ENCODE measurements at places on chromosomes 3 and 15. TPM values are rescaled to one million over a fixed set of nuclear protein-coding genes. Genes with fewer than 3 reads are reported as not detected.
A peak's percentile ranks its signal among the peaks of the same experiment; 100 is the strongest.

FBXW12 gene
- not detected for polyA plus RNA-seq

DNA sequence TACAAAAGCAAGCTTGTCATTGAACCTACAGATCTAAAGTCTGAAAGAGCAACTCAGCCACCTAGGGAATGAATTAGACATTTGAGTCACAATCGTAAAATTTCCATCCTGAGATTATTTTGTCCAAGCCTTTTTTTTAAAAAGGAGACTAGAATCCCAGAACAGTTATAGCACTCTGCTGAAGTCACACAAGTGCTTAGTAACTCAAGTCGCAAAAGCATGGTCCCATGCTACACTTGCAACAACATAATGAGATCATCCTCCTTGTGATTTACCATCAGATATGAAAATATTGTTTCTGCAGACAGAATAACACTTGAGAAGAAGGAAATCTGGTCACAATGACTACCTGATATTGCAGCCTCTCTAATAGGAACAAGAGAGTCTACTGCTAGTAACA lies 106.7 kb downstream of the ZIC4 start:
- no peaks in the 10 kb centered on the region for H3K4me1 ChIP-seq
- H3K36me3 ChIP-seq, result no peaks in the 10 kb centered on the region
- no peaks in the 10 kb centered on the region for H3K27me3 ChIP-seq
- no peak overlapping the region for H3K4me3 ChIP-seq
- no peak for DNase-seq
- H3K27ac ChIP-seq, result no peak overlapping the region

DNA sequence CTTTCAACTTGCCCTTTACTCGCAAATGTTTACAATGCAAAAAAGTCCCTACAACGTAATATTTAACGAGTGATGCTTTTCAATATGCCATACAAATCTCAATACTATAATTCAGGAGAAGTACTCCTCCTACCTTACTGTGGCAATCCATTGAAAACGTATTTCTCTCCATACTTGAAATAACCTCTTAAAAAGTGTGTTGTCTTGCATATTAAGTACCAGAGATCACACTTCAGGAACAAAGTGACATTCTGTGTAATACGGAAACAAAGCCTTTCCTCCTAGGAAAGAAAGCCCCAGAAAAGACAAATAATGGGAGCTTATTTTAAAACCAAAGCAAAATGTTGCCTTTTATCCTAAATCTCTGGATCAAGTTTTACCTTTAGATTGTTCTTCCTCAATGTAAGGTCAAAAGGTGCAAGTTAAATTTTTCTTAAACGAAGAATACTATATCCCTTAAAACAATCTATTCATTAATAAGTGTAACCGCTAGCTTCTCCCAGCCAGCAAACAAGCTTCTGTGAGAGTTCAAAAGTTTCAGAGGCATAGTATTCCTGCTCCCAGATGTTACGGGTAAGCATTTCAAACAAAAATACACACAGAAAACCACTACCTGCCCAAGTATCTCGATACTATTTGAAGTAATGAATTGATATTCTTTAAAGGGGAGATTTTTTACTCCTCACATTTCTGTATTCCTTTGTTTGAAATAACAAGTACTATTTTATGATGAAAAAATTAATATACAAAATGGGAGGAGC lies 1.7 kb downstream of the TJP1 start:
- peak overlapping the region; percentile 76 for H3K4me3 ChIP-seq
- no peaks in the 10 kb centered on the region for H3K27me3 ChIP-seq
- H3K27ac ChIP-seq, result peak overlapping the region; percentile 59
- no peaks in the 10 kb centered on the region for H3K36me3 ChIP-seq
- DNase-seq, result no peak

GRCh38 chr15:80068578-80068977 lies 9.1 kb downstream of the ZFAND6 start:
- no peak for DNase-seq

GRCh38 chr3:161508852-161509477 lies 12.4 kb downstream of the OTOL1 start:
- H3K36me3 ChIP-seq, result no peaks in the 10 kb centered on the region
- H3K4me3 ChIP-seq, result no peak overlapping the region
- no peaks in the 10 kb centered on the region for H3K4me1 ChIP-seq
- no peaks in the 10 kb centered on the region for H3K27me3 ChIP-seq
- DNase-seq, result no peak

GRCh38 chr3:170387950-170388349 lies 30.4 kb downstream of the SKIL start:
- no peaks in the 10 kb centered on the region for H3K4me1 ChIP-seq
- H3K4me3 ChIP-seq, result no peak overlapping the region
- DNase-seq, result no peak
- no peaks in the 10 kb centered on the region for H3K27me3 ChIP-seq
- H3K36me3 ChIP-seq, result peaks cover 47% of the 10 kb centered on the region

- H3K36me3 ChIP-seq, result no peaks in the 10 kb centered on the region
- peaks cover 16% of the 10 kb centered on the region for H3K27me3 ChIP-seq
- no peak overlapping the region for H3K27ac ChIP-seq
These were observed 5.7 kb upstream of the MYL3 start for GRCh38 chr3:46868948-46869347.

DNA sequence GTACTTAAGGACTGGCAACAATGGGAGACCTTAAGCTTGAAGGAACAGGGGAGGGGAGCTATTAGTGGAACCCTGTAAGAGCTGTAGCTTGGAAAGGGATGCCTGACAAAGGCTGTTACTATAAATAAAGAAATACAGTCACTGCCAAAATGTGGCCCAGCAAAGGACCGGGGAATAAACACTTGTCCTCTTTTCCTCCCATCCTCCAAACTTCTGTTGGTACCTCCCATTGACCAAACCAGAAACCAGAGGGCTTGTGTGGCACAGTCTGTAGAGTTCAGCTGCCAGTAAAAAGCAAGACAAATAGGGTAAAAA lies 25.1 kb upstream of the TCF12 start:
- H3K4me1 ChIP-seq, result peaks cover 9% of the 10 kb centered on the region
- DNase-seq, result no peak
- H3K27me3 ChIP-seq, result no peaks in the 10 kb centered on the region
- H3K36me3 ChIP-seq, result no peaks in the 10 kb centered on the region
- H3K4me3 ChIP-seq, result no peak overlapping the region
